T-helper 17 cell (primary cell): ENCODE measurements at places on chromosomes 12 and 14. TPM values are rescaled to one million over a fixed set of nuclear protein-coding genes. Genes with fewer than 3 reads are reported as not detected.

GRCh38 chr14:31391473-31391872 lies 28.9 kb downstream of the HEATR5A start:
- DNase-seq, result no peak

DNA sequence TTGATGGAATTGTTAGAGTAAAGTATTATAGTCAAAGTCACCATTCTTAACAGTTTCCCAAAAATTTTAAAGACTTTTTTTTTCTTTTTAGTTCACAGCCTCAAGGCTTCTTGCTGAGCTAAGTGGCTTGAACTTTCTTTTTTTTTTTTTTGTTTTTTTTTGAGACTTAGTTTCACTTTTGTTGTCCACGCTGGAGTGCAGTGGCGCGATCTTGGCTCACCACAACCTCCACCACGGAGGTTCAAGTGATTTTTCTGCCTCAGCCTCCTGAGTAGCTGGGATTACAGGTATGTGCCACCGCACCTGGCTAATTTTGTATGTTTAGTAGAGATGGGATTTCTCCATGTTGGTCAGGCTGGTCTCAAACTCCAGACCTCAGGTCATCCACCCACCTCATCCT lies 92.8 kb downstream of the SETD3 start:
- no peak for DNase-seq

DNA sequence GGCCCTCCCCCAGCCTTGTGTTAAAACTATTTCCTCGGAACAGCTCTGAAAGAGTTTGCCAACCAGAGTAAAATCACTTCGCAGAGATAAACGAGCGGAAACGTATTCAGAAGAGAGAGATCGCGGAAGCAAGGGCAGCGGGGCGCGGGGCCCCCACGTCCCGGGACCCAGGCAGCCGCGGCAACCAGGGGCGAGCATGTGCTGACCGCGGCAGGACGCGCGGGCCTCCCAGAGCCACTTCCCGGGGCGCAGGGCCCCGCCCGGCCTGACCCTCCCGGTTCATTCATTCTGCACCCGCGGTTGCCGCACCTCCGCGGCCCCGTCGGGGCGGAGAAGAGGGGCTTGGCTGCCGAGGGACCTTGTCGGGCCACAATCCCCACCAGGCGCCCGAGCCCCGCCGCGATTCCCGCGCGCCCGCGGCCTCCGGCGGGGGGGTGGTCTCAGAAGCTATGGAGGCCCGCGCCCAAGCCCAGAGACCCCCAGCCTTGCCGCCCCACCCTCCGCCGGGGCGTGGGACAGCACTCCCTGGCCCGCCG lies 598 bp downstream of the UBE2N start:
- DNase-seq, result peak; percentile 34

DNA sequence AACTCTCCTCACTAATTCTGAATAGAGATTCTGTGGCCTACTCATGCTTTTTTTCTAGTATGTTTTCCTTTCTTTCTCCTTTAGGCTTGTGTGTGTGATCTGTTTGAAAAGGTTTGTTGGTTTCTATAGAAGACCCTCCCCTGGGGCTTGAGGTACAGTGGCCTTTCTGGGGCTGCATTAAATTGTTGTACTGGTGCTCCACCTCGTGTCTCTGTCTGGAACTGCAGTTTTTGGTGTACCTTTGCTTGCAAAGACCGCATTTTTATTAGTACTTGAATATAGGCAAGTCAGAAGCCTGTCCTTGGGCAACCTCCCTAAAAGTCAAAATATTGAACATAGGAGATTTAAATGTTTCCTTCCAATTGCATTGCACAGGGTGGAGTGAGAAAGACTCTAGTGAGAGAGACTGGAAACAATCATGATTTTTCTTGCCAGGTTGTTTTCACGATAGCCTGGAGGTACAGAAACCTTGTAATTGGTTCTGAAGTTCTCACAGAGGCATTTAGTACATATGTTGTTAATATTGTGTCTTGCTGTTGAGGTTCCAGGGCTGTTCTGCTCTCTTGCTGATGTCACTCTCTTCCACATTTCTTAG lies 39.0 kb downstream of the SLCO1B1 start:
- DNase-seq, result peak; percentile 10

DNA sequence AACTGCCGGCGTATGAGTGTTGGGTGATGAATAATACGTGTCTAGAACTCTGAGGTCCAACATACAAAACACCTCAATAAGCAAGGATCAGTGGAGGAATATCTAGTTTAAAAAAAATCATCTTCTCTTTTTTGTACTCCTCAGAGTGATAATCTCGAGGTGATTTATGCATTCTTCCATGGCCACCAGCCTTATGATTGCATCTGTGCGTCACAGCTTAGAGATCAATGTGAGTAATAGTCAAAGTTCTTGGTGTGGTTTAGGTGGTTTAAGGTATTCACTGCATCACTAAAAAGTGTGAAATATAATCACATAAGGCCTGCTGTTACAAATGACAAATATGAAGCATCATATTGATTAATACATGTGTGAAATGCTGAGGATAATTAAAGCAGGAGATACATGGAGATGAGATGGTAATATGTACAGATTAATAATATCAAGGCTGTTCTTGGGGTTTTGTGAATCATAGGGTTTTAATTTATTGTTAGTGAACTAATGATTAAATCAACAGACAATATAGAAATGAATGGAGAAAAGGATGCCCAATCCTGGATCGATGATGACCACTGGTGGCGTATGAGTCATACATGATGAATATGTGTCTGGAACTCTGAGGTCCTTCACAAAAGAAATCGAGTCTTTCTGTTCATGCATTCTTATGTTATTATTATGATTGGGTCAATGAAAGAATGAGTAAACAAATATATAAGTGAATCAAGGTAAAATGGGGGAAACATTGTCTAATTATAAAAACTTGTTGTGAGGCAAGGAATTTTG lies 68.8 kb upstream of the RTL1 start:
- DNase-seq, result no peak

DNA sequence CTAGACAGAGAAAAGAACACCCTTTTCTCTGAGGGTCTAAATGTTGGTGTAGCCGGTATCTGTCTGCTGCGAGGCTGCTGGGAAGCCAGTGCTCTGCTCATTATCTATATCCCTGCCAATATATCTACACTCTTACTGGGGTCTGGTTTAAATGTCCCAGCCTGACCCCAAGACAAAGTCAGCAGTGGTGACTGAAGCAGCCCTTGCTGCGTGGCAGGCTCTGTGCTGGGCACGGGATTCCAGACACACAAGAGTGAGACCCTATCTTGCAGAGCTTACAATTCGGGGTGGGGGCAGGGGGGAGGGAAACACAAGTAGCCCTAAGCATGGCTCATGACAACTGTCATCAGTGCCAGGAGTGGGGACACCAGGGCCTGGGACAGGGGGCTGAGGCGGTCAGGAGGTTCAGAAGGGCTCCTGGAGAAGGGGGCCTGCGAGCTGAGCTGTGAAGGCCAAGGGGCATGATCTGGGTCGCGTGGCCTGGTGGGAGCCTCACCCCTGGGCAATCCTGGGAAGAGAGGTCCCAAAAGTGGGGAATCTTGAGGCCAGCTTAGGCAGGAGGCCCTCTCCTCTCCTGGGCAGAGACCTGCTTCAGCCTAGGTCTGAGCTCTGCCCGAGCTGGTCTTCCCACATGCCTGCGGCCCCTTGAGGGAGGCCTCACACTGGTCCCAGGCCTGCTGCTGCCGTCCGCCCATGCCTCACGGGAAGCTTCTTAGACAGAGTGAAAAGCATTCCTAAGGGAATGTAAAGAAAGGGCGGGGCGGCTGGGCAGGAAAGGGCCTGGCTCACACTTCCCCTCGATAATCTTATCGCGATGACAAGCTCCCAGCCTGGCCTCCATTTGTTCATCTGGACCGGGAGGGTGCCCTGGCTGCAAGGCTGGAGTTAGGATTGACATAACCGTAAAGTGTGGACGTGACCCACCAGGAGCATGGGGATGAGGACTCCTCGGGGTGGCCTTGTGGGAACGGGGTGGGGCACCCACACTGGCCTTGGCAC lies 7.3 kb upstream of the RCOR1 start:
- DNase-seq, result no peak

- no peak for DNase-seq
These were observed 5.1 kb upstream of the TMED10 start for GRCh38 chr14:75181293-75182062.

DNA sequence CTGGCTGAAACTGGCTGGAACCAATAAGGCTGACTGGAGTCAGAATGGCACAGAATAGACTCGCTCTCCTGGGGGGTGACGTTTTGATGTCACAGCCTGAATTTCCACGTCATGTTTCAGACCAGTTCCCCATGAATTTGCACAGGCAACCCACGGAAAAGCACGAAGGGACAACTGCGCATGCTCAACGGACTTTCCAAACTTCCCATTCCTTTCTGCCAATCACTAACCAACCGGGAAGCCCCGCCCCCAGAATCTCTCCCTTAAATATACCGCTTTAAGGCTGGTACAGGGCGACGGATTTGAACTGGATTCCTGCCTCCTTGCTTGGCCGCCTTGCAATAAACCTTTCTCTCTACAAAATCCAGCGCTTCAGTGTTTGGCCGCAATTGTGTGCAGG lies 434.7 kb downstream of the APAF1 start:
- DNase-seq, result no peak

GRCh38 chr12:14254781-14255180 lies 110.7 kb upstream of the ATF7IP start:
- DNase-seq, result no peak

- DNase-seq, result no peak
These were observed 2.6 kb downstream of the MLEC start for GRCh38 chr12:120689397-120690082.

GRCh38 chr12:20232931-20233675 lies 135.2 kb upstream of the PDE3A start:
- DNase-seq, result no peak

GRCh38 chr14:42140831-42141279 lies 534.2 kb downstream of the LRFN5 start:
- DNase-seq, result no peak

- peak; percentile 81 for DNase-seq
These were observed 6.4 kb downstream of the SLC48A1 start for GRCh38 chr12:47779301-47779942.

- DNase-seq, result no peak
These were observed 19.6 kb downstream of the LGMN start for GRCh38 chr14:92728759-92729364.

DNA sequence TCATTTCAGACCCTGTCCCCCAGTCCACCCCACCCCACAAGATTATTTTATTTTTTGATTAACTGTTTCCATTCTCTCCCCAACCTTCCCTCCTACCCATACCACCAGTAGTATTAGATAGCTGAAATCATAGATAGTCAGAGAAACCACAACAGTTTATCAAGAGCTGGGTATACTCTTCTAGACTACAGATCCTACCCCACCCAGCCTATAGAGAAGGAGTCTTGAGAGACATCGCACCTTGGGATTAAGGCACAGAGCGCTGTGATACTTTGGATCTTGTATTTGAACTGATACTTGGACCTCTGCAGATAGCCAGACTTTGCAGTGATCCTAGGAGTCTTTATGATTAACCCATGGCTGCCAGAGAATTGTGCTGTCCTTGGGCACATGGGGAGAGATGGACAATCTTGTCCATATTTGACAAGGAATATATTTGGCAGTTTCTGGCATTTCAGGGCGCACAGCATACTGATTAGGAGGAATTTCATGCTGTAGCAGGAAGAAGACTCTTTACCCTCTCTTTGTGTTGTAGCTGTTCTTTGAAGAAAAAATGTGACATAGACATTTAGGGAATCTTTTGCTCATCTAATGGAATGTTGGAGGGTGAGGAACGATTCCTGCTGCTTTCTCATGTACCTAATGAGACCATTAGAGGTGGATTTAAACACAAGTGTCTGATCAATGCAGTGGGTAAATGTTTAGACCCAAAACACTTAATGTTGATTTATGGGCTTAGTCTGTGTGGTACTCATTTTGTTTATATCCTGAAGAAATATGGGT lies 982 bp downstream of the RBMS2 start:
- no peak for DNase-seq

The MDGA2 gene
- total RNA-seq, result not detected

The HVCN1 gene
- total RNA-seq, result 8.8 TPM

The LRP1-AS gene
- not detected for total RNA-seq

The OTOGL gene
- not detected for total RNA-seq

The RTL1 gene
- total RNA-seq, result not detected
